SK-MEL-5 (cell line): ENCODE measurements at places on chromosomes 2 and 18.

- DNase-seq: no peak
Measured at GRCh38 chr2:134780972-134781371, 57.4 kb upstream of the ACMSD start.

GRCh38 chr18:42025974-42026625, 71.1 kb downstream of the PIK3C3 start:
- no peak for DNase-seq

DNA sequence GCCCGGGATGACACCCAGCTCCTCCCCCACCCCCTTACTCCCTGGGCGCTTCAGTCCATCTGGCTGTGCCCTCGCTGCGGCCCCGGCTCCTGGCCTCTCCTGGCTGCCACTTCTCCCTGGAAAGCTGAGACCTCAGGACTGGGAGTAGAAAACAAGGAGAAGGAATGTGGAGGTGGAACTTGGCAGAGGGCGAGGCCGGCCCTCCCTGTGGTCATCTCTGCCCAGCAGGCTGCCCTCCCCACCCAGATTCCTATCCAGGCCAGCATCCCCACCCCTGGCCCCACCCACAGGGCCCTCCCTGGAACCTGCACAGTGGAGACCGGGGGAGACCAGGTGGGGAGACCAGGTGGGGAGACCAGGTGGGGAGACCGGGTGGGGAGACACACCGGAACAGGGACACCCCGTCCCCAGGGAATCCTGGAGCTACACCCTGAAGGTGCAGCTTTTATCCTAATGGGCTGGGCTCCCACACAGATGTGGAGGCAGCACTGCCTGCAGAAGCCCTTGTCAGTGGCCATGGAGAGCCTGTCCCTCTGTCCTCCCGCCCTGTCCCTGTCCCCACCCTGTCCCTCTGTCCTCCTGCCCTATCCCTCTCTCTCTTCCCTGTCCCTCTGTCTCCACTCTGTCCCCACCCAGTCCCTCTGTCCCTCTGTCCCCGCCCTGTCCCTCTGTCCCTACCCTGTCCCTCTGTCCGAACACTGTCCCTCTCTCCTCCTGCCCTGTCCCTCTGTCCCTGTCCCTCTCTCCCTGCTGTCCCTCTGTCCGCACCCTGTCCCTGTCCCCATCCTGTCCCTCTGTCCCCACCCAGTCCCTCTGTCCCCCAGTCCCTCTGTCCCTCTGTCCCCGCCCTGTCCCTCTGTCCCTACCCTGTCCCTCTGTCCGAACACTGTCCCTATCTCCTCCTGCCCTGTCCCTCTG, 157.1 kb downstream of the PXDN start:
- DNase-seq: no peak

DNA sequence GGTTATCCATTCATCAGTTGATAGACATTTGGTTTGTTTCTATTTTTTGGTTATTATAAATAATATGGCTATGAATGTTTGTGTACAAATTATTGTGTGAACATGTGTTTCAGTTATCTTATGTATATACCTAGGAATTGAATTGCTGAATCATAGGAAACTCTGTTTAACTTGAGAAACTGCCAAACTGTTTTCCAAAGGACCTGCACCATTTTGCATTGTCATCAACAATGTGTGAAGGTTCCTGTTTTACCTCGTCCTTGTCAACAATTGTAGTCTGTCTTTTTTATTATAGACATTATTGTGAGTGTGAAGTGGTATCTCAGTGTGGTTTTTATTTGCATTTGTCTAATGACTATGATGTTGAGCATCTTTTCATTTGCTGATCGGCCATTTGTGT, 17.1 kb downstream of the PDK1 start:
- DNase-seq: no peak

GRCh38 chr2:219961947-219962498, 334.6 kb downstream of the SLC4A3 start:
- DNase-seq: peak; percentile 14
